Amygdala (tissue), 56 donors: ENCODE measurements at places on chromosomes 2 and 18.

DNA sequence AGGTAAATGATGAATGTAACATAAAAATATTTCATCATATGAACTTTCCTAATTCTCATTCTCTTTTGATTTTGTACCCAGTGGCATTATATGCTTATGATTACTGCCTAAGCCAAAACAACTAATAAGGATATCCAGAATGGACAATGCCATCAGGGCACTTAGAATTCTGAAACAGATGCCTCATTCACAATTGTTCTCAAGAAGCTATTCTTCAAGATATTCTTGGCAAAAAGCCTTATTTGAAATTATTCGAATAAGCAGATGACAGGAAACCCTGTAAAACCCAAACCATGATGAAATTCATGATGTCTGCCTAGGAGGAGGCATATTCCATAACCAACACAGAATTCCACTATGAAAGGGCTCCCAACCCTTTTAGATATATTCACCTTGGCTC is 353.2 kb upstream of the TRIB2 start:
- DNase-seq: no peak

- DNase-seq: peak; percentile 38
Measured at GRCh38 chr2:234324116-234324515, 172.8 kb downstream of the ARL4C start.

GRCh38 chr2:150689590-150689989 is 202.1 kb upstream of the RND3 start:
- DNase-seq: no peak

- no peak for DNase-seq
Measured at GRCh38 chr2:172586245-172586891, 30.5 kb downstream of the PDK1 start.

- DNase-seq: no peak
Measured at GRCh38 chr18:78080081-78080480, 830.4 kb downstream of the GALR1 start.

- DNase-seq: no peak
Measured at GRCh38 chr18:52288403-52289004, 51.5 kb upstream of the DCC start.

- no peak for DNase-seq
Measured at GRCh38 chr18:2845172-2845571, 1.6 kb upstream of the EMILIN2 start.

GRCh38 chr2:211800001-211800400 is 738.6 kb downstream of the ERBB4 start:
- DNase-seq: no peak

DNA sequence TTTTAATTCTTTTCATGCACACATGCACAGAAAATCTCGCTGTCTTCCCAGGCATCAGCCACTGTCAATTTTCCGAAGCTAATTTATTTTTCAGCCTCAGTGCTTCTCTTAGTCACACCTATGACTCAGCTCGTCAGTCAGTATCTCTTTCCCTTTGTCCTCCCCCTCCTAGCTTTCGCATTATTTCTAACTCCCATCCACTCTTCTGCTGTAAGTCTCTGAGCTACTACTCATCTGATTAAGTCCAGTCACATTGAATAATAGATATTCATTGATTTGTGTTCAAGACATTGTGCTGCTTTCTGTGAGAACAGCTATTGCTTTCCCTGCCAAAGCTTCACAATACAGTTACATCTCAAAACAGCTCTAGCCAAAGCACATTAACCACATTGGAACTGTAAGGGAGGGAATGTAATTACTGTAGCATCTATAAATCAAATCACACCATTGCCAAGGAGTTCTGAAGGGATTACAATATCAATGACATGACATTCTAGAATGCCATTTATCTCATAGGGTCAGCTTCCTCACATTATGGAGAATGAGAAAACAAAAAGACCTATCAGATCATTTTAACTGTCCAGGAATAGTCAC is 89.4 kb downstream of the SCN3A start:
- DNase-seq: no peak

DNA sequence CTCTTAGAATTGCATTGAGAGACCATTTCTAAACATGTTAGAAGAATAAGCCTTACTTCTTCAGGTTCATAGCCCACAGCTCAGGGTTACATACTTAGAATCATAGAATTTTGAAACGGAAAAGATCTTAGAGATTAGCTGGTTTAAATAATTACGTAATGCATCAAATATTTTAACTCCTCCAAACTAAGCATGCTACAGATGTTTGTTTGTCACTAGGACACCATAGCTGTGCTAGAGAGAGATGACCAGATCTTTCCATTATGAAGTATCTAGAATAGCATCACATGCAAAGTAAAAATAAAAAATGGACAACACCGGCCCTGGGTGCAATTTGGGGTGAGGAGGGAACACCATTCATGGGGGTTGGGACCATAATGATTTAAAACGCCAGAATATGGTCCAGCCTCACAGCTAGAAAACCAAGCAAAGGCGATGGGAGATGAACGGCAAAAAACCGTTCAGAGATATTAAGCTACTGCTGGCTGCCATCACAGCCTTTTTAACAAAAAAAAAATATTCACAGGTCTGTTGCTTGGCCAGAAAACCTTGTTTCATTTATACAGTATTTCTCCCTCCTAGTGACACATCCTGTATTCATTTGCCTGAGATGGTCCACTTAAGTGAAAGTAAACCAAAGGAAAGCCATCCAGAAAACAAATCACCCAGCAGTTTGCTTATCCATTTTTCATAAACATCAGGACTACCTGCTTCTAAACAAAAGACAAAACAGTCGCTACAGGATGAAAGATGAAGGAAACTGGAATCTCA is 94.2 kb downstream of the EPHA4 start:
- DNase-seq: no peak

DNA sequence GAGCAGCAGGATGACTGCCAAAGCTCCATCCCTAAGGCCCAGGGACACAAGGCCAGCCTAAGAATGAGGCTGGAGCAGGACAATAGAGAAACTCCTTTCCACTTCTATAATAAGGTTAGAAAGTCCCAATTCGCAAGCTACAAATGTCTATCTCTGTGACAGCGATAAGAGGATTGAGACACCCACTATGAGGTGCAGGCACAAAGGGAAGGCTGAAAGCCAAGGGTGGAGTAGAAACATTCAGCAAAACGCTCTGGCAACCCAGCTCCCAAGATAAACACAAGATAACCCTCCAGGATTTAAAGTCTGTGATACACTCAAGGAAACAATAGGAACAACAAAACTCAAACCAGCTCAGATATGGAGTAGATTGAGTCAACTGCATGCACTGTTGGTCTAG is 418.0 kb upstream of the UBE2E3 start:
- no peak for DNase-seq

DNA sequence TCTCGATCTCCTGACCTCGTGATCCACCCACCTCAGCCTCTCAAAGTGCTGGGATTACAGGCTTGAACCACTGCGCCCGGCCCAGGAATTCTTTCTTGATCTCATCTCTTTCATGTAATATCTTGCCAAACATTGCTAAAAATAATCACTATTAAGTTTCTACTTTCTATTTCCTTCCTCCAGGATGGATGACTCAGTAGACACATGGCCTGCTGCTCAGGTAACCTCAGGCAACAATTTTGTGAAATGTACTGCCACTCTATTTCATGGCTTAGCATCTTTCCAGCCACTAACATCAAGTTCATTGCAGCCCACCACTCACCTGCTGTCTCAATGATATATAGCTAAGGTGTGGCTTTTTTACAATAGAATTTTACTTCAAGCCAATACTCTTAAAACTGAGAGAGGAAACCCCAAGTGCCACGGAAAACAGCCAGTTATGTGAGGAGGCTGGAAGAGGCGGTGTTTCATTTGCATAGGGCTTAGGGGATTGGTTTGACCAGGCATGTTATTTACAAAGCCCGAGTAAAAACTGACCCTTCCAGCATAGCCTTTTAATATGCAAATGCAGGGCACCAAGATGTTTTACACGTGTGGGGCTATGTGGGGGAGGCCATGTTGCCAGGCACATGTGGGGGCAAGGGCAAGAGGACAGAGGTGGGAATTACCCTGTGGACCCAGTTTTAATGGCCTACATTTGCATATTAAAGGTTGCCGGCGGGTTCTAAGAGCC is 11.3 kb upstream of the SUMO1 start:
- DNase-seq: no peak

GRCh38 chr2:188089901-188090300 is 201.8 kb upstream of the GULP1 start:
- no peak for DNase-seq

DNA sequence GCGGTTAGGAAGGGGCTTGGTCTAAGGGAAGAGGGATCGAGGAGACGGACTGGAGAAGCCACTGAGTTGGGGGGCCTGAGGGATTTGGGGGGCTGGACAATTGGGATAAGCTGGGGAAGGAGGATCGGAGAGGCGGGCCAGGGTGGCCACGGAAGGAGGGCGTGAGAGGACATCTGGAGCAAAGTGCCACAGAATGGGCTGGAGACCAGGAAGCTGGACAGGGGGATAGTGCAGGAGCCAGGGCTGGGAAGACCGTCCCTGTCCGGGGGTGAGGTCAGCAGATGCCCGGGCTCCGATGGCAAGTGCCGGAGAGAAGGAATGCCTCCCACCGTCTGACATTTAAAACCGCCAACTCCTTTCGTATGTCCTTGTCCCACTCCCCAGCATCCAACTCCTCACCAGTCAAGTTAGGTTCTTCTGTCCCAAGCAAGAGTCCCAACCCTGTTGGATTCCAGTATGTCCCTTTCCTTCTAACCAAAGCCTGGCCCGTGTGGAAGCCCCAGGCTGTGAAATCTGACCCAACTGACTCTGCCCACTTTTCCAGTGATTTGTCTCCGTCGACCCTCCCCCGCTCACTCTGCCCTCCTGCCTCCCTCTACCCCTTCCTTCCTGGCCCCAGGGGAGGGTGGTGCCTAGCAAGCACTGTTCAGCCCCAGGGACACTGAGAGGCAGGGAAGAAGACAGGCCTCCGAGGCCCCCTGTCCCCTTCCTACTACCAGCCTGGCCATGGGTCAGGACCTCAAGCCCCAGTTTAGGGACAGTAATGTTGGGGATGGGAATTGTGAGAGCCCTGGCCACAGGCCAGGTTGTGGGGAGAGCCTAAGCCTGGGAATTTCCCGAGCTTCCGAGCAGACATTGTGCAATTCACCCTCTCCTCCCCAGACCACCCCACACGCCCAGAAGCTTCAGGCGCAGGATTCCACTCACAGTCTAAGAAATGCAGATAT is 31.5 kb upstream of the TMBIM1 start:
- DNase-seq: no peak

DNA sequence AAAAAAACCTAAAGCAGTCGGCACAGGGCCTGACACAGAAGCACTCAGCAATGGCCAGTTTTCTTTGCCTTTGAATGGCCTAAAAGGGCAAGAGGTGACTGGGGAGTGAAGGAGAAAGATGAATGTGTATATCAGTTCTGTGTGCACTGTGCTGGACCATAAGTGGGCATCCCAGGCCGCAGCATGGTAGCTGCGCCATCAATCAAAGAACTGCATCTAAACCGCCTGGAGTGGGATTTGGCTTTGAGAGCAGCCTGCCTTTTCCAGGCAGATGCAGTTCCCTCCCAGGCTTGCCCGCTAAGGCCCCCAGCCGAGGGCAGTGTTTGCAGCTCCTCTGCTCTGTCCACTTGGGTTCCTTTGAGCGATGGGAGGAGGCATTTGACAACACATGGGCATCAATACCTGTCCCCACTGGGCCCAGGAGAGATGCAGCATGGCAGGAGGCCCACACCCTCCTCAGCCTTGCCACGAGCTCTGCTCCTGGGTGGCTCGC is 144.1 kb downstream of the FAM210A start:
- DNase-seq: no peak
